HFFc6 (cell line): ENCODE measurements at places on chromosomes 16 and 17.
A peak's percentile ranks its signal among the peaks of the same experiment; 100 is the strongest.

- DNase-seq, result no peak
Measured at GRCh38 chr16:60367739-60368138, 1633.6 kb upstream of the GOT2 start.

DNA sequence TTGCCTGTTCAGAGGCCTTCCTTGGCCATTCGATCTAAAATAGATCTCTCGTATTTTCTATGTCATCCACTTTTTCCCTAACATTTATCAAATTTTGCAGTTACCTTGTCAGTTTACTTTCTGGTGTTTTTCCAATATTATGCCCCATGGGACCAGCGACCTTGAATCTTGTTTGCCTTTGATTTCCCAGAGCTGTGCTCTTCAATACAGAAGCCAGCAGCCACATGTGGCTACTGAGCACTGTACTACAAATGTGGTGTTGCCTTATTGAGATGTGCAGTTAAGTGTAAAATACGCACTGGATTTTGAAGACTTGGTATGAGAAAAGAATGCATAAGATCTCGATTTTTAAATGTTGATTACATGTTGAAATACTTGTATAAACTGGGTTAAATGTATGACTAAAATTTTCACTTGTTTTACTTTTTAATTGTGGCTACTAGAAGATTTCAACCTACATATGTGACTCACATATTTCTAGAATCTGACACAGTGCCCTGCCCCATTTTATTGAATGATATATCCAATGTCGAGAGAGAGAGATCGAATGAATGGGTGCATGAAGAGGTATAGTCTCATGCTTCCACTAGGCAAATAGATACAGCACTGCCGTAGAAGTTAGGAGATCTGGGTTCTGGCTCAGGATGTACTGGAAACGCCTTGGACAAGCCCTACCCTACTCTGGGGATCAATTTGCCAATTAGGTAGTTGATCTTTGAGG lies 824 bp upstream of the PSME3 start:
- DNase-seq, result no peak

GRCh38 chr17:77098884-77099545 lies 41.8 kb upstream of the SEC14L1 start:
- DNase-seq, result peak; percentile 51

DNA sequence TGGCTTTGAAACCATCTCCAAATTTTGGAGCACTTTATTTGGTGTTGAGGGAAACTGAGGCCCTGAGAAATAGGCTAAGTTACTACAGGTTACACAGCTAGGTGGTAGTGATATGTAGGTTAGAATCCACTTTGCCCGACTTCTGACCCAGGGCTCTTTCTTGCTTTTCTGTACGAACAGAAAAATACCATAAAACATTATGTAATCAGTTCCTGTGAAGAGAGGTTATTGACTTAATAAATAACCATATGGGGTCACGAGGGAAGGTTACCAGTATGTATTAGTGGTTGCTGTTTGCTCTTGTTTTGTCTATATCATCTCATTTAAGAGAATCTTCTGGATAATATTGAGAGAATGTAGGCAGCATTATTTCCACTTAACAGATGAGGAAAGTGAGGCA lies 172.2 kb upstream of the MAF start:
- DNase-seq, result no peak

DNA sequence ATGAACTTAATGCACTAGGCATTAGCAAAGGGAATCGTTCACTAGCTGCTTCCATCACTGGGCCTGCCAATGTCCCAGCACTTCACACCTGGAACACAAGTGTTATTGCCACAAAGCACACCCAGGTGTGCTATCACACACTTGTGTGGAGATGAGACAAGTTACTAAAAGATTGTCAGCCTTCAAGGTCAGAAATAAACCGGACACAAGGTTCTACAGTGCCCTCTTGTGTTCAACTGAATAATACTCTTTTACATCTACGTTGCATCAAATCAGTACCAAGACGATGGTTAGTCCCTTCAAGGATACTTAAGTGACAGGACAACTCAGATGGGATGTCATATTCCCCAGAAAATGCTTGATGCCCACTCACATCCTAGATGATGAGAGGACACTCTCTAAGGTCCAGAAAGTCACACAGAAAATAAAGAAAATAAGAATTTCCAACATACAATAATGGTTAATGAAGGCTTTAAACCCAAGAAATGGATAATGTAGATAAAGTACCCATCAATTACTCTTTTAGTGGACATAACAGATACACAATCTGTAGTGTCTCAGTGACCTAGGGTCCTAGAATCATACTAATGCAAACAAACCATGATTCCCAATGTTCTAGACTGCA lies 16.4 kb upstream of the GLG1 start:
- peak; percentile 39 for DNase-seq

DNA sequence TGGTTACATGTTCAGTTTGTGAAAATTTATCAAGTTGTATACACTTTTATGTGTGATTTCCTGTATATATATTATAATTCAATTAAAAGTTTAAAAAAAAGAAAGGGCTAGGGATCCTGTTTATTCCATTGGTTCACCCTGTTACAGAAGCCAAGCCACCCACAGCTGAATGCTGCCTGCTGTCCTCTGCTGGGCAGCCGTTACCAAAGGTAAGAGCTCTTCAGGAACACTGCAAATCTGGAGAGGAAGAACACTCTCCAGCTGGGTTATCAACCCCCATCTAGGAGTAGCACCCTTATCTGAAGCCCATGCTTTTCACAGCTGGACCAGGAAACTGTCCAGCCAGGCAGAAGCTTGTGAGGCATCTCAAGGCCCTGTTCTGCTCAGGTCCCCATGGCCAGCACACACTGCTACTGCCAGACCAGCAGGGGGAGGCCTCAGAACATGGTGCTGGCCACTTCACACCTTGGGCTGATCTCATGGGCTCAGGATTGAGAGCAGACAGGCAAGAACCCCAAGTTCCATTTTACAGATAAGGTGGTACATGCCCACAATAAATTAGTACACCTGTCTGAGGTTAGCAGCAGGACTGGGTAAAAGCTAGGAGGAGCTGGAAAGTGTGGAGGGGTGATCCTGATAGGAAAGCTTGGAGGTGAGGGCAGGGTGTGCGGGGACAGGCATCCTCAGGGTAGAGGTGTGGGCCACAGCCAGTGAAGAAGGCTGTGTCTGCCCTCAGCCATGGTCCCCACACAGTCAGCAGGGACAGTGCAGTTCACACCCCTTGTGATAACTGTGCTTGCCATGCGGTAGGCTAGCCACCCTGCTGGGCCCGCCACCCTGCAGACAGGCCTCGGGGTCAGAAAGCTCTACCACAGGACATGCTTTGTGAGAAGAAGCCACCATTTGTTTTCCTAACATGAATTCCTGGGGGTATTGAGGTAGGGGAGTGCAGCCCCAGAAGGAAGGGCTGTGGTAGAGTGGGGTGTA lies 54.3 kb upstream of the SREBF1 start:
- peak; percentile 55 for DNase-seq

- no peak for DNase-seq
Measured at GRCh38 chr16:69660166-69660565, 66.2 kb downstream of the NQO1 start.

GRCh38 chr16:49332589-49333258 lies 40.9 kb upstream of the C16orf78 start:
- DNase-seq, result no peak

DNA sequence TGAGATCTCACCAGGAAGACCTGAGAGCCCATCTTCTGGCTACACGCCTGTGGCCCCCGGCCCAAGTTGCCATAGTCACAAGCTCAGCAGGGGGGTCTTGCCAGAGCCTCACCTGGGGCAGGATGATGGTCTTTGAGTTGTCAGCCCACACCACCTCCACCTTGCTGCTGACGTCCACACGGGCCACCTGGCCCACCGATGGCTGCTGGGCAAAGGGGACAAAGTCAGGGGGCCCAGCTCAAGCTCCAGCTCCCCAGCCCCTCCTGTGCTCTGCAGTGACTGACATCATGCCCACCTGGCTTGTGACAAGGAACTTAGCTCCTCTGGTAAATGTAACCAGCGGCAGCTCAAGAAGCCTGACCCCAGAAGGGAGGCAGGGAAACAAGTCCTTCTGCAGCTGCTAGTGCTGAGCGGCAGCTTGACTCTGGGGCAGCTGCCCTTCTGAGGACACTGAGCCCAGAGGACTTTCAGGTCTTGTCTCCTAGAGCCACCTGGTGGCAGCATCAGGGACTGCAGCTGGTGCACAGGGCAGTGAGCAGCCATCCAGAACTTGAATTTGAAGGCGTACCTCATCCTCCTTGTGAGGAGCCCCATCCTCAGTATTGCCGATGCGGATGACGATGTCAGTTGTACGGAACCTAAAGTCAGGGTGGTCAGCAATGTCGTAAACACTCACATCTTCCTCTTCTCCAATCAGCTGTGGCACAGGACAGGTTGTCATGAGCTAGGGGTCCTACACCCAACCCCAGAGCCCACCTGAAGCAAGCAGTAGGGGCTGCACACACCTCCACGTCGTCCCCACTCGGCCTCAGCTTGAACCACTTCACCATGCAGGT lies 13.5 kb downstream of the SPHK1 start:
- DNase-seq, result peak; percentile 81

- no peak for DNase-seq
Measured at GRCh38 chr16:28980929-28981328, 3.9 kb upstream of the LAT start.

DNA sequence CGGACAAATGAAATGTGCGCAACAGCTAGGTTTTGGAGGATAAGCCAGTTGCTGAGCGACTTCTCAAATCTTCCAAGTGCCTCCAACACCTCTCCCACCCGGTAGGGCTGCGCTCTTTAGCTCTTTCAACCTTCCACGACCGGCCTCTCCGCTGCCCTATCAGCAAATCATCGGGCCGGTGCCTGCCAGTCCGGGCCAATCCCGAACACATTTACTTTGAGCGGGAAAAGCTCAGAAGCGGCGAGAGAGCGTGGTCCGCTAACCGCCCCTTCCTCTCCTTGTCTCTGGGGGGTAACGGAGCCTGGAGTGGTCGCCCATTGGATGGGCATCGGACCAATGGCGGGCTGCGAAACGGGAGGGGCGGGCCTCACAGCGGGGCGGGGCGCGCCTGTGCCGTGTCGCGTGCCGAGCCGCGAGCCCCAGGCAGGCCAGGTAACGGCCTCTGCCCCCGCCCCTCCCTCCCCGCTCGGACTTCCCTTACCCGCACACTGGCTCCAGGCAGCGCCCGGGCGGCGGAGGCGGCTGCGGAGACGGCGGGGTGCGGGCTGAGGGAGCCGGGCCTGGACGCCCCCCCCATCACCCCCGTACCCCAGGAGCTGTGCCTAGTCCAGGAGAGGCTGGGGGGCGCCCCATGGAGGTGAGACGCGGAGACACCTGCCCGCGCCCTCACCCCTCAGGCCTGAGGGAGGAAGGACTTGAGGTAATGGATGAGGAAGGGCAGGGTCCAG lies at the start of gene MEIOC:
Gene MEIOC, plus strand, starts transcription at position 486 of the 728 bp plus-strand sequence. Its CDS starts 146 bp downstream, at position 632.
- no peak for DNase-seq

DNA sequence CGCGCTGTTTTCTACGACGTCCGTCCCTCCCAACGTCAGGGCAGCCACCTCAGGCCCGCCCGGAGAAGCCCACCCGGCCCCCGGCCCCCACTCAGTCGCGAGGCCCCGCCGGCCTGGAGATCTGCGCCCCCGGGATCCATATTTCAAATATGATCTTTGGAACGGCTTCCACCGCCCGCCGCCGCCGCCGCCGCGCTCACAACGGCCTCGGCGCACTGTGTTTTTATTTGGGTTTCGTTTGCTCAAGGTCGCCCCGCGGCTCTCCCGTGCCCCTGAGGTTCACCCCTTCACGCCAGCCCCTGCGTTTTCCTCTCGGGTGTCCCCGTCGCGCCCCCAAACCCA lies 4.2 kb upstream of the CBX4 start:
- no peak for DNase-seq

- DNase-seq, result no peak
Measured at GRCh38 chr16:57585051-57585687, 42.7 kb downstream of the ADGRG5 start.

DNA sequence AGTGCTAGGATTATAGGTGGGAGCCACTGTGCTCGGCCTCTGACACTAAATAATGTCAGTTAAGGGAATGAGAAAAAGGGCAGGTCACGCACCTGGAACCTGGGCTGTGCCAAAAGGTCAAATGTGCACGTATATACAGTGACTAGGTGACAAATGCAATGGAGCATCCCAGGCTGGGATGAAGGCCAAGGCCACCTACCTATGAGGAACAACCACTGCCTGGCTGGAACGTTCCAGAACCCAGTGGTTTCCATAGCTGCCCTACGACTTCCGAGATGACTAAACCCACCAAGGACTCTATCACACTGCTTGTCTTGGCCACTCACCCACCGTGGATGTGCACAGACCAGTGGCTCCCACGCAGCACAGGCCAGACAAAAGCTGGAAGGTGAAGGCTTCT lies 16.1 kb downstream of the ZNF500 start:
- no peak for DNase-seq

DNA sequence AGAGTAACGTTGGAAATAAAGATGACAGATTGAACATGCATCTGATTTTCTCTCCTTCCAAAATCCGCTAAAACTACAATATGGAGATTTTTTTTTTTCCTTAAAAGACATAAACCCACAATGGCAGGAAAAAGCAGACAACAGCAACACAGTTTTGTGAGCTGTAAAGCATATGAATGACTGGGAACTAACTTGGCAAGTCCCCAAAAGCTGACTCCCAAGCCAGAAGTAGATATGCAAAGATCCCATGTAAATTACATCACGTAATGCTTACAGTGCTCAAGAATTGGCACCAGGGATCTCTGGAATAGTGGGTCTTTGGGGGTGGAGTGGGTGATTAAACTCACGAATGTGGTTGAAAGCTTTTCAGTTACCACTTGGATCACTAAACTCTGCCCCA lies 106.6 kb downstream of the ELAC2 start:
- DNase-seq, result no peak

- DNase-seq, result no peak
Measured at GRCh38 chr17:82461827-82462524, 3.4 kb downstream of the NARF start.

DNA sequence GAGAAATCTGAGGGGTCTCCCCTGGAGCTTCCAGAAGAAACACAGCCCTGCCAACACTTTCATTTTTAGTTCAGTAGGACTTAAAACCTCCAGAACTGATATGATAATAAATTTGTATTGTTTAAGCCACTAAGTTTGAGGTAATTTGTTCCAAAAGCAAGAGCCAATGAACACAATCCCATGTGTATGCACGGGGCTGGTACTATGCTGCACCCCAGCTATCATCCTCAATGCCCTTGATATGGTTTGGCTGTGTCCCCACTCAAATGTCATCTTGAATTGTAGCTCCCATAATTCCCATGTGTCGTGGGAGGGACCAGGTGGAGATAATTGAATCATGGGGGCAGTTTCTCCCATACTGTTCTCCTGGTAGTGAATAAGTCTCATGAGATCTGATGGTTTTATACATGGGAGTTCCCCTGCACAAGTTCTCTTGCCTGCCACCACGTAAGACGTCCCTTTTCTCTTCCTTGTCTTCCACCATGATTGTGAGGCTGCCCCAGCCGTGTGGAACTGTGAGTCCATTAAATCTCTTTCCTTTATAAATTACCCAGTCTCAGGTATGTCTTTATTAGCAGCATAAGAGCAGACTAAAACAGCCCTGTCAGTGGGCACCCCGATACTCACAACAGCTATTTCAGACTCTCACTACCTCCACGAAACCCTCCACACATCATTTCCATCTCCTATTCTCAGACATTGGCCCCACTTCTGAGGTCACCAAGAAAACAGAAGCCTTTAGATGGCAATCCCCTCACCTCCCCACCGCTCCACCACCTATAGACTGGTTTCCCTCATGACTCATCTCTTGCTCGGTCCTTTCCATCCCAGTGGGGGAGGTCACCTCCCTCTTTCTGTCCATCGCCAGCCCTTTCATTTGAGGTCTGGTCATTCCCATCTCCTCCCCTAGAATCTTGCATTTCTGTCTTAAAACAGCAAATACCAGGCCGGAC lies 8.9 kb upstream of the CACNG1 start:
- no peak for DNase-seq
